ENCODE measurements at places on chromosomes 16 and 17.

DNA sequence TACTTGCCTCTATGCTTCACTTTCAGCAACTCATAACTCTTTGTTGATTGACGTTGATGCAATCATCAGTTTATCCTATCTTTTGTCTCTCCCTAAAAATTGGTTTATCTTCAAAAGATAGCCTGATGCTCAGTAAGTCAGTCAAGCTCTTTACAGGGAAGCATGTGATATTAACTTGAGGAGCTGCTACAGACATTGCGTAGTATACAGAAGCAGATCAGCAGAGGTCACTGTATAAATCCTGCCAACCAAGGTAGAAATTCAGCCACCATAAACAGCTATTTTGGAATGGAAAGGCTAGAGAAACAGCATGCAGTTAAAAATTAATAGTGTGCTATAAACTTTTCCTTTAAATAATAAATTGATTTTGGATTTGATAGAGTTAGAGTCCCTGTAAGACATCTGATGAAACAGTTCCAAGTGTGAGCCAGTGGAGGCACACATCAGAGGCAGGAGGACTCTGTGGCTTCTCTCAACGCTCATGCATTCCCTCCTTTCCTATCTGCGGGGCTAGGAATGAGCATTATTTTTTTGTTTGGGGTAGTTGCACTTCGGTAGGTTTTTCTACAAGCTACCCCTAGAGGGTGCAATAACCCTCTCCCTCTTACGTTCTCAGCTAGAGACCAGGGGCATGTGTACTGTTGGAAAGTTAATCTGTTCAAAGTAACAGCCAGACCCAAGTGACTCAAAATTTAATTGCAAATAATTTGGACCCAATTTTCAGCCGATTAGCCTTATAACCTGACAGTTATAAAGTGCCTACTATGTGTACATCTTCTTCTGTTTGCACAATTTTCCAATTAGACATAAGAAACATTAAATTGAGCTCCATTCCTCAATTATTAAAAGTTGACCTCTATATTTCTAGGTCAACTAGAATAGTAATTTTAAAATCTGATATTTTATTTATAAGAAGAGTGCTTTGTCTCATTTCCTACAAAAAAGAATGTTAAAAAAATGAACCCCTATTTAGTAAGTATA lies 647.7 kb upstream of the SOX9 start:
- peak; percentile 87 for DNase-seq

DNA sequence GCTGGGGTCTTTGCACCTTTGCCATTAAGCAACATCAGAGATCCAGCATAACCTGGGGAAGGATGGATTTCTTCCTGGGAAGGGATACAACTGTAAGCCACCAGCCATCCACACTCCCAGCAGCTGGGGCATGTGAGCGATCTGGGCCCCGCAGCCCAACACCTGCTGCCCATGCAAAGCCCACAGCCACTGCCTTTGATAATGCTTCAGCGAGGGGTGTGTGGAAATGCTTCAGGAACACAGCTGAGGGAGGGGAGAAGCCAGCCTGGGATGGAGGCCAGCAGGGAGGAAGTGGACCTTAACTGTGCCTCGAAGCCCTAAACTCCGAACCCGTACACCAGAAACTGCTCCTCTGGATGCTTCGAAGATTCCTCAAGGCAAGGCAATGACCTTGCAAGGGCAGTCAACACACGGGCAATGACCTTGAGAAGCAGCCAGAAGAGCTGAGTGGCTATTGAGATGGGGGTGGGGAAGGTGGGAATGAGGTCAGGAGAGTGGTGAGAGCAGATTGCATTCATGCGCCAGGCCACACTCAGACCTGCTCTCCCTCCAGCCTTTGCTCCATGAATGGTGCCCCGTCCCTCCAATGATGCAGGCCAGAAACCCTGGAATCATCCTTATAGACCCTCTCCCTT lies 49.1 kb downstream of the KATNIP start:
- DNase-seq: no peak

DNA sequence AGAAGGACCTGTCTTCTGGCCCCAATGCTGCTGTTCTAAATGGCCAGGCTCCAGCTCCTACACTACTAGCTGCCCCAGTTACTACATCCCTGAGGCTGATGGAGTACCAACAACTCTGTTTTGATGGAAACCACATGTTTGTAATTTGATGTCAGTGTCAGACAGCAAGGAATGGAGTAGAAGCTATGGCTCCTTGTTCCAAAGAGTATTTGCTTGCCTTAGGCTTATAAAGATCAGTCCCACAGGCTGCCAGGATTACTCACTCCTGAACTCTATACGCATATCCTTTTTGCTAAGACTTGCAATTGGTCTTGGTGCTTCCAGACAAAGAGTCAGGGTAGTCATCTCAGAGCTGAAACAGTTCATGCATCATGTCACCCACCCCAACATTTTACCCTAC lies 139.6 kb downstream of the HS3ST3A1 start:
- DNase-seq: peak; percentile 46

DNA sequence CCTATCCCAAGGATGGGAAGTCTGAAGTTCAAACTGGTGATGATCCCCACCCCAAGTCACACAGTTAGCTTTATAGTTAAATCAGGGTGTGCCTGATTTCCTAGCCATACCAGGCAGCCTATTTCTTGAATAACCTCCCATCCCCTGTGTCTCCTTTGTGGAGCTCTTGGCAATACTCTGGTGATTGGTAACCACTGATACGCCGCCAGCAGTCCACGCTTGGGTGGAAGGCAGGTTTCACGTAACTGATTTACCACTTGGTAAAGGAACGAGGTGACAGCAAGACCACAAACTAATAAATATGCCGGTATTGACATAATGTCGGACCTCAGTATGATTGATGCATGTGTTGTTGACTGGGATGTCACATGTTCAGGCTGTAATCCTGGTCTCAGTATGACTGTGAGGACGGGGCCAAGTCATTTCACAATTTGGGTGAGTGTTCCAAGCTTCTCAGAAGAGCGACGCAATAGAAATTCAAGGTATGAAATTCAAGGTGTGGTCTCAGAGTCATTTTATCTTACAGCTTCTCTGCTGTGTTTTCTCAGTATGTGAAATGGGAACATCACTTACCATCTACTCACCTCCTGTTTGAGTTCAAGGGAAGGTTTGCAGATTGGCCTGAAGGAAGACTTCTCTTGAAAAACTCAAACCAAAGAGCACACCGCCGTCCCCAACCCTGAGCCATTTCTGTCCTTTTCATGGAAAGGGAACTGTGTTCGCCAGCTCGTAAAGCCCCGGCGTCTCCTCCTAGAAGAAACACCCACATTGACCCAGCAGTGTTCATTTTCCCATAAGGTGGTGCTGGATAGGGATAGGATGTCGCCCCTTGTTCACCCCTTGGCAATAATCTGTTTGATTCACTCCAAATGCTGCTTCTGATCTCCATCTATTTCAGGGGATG lies 678.9 kb downstream of the WWOX start:
- no peak for DNase-seq

- DNase-seq: no peak
These were observed 66.4 kb downstream of the METRNL start for GRCh38 chr17:83145831-83146230.

GRCh38 chr17:3914312-3914670 lies 2.0 kb downstream of the P2RX1 start:
- DNase-seq: no peak

DNA sequence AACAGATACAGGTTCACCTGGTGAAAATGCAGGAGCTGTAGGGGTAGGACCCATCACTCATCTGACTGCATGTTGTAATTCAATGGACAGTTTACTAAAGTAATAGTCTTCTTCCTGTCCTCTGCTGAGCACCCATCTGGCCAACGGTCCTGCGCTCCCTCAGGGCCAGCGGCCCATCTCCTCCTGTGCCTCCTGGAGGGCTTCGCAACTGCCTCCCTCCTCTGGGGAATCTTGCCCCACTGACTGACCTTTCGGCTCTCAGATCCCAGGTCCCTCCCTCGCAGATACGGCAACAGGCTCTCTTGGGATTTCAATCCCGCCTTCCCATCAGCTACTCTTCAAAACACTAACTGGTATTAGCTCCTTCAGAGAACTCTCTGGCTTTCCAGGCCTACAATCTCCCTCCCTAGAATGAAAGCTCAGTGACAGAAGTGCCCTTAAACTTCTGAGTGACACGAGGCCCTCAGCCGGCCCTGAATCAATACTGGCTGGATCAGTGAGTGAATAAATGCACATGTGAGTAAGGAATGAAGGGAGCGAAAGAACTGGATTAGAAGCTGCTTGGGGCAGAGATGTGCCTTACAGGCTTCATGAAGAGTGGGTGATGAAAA lies 1.3 kb downstream of the PEMT start:
- DNase-seq: no peak

DNA sequence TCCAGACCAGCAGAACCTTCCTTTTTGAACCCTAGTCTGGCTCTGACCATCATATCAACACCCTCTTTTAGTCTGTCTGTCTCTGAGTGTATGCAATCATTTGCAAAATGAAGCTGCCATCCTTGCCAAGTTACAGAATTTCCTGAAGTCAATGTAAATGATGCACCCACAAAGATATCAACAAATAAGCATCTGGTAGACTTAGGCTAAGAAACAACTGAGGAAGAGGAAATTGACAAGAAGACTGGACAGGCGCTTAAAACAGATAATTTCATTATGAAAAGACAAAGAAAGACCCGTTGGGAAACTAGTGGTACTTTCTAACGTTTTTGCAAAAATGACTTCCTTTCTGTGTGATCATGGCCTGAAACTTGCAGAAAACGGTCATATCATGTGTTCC lies 24.7 kb upstream of the CIITA start:
- DNase-seq: no peak

GRCh38 chr17:32341857-32342602 lies at the start of gene C17orf75:
Gene C17orf75 (minus strand): TSS chr17:32342173. CDS start chr17:32342139, 34 bp downstream.
- DNase-seq: peak; percentile 68

- DNase-seq: no peak
These were observed 175.8 kb upstream of the MAF start for GRCh38 chr16:79776243-79776847.

DNA sequence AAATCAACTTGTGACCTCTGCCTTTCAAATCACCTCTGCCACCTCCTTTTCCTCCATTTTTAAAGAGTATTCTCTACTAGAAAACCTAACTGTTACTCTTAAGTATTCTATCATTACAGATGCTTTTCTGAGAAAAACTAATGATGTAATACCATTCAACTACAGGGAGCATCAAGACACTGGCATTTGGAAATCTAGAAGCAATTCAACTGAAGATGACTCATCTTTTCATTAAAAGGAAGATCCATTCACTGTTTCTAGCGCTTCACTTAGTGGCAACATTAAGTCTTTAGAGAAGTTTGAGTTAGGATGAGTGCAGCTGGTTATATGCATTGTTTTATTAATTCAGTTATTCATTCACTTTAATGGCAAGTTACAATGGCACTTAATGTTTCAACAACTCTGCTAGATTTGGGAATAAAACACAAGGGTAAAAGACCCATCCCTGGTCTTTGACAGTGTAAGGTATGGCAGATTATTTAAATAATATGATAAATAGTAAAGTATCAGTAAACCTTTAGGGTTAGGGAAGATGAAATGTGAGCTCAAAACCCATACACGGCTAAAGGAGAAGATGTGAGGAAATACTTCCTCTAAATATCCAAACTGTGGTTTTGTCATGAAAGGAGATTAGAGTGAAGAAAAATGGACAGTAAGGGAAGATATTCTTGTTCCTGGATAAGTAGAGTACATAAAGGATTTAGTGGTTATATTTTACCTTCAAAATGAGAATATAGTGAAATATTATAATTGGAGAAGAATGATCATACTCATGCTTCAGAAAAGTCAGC lies 61.7 kb downstream of the KCNJ2 start:
- no peak for DNase-seq

DNA sequence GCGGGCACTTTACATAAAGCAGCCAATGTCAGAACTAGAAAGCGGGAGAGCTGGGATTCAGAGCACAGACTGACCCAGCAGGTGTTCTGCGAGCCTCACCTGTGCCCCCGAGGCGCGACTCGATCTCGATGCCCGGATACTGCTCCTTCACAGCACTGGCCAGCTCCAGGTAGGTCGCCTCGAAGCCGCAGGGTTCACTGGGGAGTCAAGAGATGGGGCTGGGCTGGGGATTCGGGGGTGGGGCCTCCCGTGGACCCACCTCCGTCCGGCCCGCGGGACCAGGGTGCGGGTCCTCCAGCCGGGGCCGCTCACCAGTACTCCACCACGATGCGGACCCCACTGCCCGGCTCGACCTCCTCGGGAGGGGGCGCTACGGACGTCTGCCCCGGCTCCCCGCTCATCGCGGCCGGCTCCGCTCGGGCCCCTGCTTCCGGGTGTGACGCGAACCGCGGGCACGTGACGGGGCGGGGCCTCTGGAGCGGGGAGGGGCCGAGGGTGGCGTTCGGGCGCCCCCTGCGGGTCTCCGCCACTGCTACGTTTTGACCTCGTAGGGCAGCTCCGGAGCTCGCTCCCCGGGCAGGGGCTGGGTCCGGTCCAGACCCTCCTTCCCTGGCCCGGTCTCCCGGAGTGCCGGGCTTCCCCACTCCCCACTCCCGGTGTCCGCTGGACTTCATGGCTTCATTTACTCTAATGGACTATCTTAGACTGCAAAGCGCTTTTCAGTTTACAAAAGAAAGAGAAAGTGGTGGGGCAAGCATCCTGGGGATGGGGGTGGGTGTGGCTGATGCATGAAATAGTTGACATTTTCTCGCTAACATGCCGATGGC lies at the start of gene MIEN1:
TSS of gene MIEN1 (minus strand) at position 438 of the 827 bp plus-strand sequence. CDS start at position 401, 37 bp downstream.
- peak; percentile 79 for DNase-seq

- DNase-seq: no peak
These were observed 73.7 kb upstream of the FOXF1 start for GRCh38 chr16:86436466-86437185.

- no peak for DNase-seq
These were observed 204.8 kb upstream of the CHMP6 start for GRCh38 chr17:80786887-80787286.

DNA sequence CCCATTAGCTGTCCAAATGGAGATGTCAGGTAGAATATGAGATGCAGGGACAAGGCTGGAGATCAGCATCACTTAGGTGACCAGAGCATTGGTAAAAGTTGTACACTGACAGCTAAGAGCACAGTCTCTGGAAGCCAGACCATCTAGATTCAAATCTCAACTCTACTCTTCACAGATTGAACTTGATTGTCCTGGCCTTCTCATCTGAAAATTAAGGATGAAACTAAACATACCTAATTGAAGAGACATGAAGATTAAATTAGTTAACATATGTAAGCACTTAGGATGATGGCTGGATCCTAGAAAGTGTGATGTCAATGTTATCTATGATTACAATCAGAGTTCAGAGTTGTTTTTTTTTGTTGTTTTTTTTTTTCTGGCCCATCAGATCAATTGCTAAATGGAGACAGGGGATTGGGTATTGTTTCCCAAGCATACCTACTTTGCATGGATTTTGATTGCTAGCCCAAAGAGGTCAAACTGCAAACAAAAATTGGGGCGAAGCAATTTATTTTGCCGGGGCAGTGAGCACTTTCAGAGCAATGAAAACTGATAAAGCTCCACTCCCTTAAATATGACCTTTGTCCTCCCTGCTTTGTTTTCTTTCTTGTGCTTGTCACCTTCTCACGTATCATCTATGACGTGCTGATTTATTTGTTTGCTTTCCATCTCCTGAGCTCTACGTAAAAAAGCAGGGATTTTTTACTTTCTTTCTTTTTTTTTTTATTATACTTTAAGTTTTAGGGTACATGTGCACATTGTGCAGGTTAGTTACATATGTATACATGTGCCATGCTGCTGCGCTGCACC lies 217.6 kb upstream of the CPHXL start:
- DNase-seq: no peak
